ENCODE measurements at places on chromosomes 2 and 18.

GRCh38 chr18:43482600-43482999 is 205.3 kb upstream of the SYT4 start:
- DNase-seq = no peak

DNA sequence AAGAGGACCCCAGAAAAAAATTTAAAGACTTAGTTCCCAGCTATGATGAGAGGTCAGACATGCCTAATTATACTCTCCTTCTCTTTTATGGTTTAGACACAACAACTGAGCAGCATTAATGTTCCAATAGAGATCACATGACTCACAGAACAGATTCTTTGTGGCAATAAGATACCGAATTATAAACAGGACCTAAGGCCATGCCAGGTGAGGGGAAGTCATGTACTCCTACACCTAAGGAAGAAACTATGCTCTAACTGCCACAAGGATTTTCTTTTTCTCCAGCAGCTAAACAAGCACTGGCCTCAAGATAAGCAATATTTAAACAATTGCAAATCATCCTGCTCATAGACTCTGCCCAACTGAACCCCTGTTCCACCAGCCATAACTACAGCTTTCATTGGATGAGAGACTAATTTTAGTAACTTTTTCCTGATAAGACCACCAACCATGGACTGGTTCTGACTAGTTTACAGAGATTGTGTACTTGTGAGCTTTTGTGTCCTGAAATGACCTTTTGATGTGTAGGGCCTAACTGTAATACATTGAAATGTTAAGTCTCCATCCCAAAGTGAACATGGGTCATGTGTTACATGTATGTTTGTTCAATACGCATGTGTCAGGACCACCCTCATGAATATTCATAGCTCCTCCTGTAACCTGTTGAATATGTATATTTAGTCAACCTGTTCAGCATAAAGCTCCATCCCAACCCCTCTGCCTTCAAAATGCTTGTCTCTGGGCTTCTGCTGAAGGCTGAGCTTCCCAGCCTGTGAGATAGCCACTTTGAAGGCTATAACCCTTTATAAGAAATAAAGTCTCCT is 21.6 kb upstream of the NFE2L2 start:
- DNase-seq = no peak

DNA sequence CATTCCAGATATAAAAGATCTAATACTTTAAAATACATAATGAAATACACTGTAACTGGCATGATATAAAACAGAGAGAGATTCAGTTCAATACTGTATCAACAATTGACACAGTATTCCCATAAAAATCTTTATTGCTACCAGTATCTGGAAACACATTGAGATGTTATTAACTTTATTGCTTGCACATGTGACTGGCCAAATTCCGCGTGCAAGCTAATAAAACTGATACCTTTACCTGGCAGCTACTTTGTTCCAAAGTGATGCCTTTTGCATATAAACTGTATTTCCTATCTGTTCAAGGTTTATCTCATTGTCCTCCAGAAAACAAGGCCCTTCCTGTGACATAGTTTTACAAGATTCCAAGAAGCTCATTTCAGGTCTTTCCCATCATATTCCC is 15.4 kb upstream of the REG1B start:
- DNase-seq = no peak

GRCh38 chr2:40512256-40512655 is 60.4 kb upstream of the SLC8A1 start:
- no peak for DNase-seq

DNA sequence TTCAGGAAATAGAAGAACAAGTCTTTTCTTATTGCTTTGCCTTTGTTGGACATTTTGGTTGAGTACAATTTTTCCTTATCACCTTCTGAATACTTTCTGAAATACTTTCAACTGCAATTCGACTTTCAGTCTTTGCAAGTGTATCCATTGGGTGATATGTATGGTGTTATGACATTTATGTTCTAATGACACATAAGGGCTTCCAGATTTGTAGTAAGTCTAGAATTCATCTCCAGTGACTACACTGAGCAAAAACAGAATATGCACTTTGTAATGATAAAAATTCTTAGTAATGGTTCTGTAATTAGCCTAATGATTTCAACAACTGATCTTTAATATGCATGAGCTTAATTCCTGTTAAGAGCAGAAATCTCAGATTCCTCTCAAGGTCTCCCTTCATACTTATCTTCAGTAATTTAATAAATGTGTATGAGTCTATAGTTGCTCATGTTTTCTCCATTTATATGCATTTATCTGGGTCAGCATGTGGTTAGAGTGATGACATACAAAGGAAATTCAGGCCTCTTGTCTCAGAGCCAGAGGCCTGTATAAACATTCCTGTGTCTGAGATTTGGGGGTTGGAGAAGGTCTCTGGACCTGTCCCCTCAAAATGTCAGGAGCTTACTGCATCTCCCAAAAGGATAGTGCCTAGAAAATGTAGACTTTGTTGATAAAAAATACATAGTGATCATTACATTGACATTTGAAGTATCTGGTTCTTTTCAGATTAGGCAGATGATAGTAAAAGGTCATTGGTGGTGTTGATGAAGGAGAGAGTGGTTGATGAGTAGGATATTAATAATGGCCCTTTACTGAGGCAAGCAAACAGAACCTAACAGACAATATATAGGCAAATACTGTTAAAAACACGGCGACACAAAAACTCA is 114.9 kb downstream of the QPCT start:
- DNase-seq = no peak

DNA sequence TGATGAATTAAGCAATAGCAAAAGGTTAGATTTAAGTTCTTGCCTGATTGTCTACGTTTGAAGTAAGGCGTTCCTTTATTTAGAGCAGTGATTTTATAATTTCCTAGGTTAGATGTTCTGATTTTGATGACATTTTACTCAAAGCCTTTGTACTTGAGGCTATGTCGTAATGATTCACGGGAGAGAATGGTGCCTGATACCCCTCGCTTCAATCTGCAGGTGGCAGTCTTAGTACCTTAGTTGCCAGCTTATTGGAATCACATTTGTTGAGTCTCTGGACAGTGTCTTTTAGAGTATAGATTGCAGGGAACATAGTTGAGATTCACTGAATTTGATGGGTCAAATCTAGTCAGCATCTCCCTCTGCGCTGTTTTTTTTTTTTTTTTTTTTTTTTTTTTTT is 89.5 kb downstream of the BIRC6 start:
- no peak for DNase-seq

DNA sequence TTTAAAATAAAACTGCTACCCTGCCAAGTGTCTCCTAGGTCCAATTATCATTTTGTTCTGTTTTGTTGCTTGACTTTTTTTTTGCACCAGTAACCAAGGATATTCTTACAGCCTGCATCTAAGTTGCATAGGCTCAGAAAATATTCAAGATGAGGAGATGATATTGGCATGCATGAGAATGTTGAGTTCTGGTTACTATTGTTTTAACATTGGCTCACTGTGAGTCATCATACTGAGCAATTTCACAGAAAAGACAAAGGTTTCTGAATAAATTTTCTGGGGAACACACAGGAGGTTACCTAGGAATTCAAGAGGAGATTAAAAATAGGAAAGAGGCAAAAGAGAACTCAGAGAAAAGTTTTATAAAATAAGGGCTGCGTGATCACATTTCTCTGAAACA is 84.8 kb upstream of the POU3F3 start:
- no peak for DNase-seq

GRCh38 chr2:62475172-62476011 is 30.6 kb downstream of the TMEM17 start:
- DNase-seq = no peak

DNA sequence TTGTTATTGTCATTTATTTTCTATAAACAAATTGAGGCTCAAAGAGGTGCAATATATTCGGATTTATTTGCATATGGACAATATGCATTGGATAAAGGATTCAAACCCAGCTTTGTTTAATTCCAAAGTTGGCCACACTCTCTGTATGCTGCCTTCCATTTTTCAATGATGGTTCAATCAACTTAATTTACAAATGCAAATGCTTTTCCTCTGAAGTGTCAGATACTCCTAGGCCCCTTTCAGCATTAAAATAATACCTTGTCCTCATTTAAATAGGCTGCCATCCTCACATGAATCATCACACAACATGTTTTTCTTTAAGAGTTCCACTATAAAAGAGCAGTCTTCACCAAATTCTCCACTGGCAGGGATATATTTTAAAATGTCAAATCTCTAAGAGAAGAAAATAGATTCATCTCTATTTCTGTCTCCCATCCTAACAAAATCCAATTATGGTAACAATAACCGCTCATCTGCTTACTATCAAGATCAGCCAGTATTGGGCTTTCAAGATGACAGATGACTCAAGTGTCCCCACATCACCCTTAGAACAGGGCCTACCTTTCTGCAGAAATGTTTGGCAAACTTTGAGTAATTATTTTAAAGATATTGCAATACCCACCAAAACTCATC is 114.8 kb downstream of the SCG2 start:
- DNase-seq = no peak

DNA sequence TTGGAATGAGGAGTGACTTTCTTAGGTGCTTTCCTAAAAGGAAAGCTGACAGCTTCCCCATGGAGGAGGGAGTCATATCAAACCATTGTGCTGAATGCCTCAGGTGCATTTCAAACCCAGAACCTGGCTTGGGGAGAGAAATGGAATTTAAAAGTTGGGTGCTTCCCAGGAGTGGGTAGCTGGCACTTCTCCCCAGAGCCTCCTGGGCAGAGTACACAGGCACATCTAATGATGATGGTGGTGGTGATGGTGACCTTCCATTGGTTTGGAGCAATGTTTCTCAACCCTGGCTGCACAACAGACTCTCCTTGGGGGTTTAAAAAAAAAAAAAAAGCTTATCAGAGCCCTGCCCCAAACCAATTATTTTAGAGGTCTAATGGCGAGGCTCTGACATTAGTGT is 8.3 kb downstream of the FOSL2 start:
- no peak for DNase-seq

DNA sequence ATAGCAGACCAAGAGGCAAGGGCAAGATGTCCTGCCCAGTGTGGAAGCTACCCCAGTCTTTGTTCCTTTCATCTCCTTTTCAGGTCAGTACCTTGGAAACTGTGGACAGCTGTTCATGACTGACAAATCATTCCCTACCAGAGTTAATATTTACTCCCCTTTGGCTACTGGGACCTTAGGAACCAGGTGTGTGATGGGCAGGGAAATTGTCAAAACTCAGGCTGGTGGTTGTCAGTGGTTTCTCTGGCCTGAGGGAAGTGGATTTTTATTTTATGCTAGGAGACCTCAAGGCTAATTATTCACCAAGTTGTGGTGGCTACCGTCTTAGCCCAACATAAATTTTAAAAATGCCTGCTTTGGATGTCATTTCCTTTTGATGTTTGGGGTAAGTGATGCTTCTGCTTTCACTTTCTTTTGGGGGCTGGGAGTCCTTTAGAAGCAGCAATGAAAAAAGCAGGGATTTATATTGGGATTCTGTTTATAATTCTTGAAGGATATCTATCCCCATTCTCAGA is 119.3 kb downstream of the SETBP1 start:
- no peak for DNase-seq

GRCh38 chr18:2096551-2096950 is 474.8 kb downstream of the METTL4 start:
- no peak for DNase-seq

GRCh38 chr2:235719146-235719942 is 225.5 kb downstream of the AGAP1 start:
- no peak for DNase-seq

GRCh38 chr2:17355608-17356329 is 162.5 kb downstream of the RAD51AP2 start:
- no peak for DNase-seq

DNA sequence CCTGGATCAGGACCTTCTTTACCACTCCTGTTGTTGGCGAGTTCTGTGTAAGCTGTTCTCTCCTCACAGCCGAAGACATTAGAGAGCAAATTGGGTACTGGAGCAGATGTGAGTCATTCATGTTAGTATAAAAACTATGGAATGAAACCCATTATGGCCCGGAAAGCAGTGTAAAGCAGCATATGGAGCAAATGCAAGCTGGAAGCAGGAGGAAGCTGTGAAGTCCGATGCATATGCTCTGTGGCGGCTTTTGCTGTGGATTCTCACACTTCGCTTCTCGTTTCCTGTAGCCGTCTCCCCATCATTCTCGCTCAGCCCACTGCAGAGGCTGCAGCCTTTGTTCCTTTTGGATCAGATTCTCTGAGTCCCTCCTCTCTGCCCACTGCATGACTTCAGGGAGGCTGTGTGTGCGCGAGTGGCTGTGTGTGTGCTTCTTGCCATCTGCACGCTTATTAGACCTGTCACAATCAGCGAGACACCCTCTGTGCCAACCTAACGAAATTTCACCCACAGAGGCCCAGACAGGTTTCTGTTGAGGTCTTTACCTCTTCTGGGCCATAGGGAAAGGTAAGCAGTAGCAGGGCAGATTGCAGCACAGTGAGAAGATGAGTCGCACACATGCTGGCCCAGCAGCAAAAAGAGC is 3.3 kb upstream of the GALNT14 start:
- no peak for DNase-seq

DNA sequence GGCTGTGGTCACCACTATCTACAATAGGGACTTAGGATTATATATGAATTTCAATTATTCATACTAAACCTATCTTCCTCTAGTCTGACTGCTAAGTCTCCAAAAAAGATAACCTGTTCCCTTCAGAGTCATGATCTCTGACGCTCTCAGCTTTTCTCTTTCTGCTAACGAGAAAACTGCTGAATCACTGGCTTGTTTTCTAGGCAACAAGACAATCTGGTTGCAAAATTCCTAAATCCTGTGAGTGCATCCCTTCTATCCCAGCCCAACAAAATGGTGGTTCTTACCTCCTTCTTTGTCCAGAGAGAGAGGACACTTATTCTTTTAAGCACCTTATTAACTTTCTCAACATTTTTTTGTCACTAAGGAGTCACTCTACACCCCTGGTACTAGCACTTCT is 312.3 kb upstream of the PKDCC start:
- no peak for DNase-seq

DNA sequence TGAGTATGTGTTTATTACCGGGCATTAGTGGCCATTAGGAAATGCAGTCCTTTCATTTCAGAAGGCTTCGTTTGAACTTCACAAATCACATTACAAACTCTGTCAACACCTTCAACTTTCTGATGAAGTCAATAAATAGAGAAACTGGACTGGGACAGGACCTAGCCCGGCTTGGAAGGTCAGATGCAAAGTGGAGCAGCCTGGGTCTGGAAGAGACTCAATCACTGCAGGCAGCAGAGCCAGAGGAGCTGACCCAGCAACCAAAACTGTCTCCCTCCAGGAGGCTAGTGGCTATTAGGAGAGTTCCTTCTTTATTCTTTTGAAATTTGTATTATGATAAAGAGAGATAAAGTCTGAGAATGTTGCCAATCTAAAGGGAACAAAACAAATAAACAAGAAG is 167.2 kb upstream of the SPOPL start:
- DNase-seq = no peak

DNA sequence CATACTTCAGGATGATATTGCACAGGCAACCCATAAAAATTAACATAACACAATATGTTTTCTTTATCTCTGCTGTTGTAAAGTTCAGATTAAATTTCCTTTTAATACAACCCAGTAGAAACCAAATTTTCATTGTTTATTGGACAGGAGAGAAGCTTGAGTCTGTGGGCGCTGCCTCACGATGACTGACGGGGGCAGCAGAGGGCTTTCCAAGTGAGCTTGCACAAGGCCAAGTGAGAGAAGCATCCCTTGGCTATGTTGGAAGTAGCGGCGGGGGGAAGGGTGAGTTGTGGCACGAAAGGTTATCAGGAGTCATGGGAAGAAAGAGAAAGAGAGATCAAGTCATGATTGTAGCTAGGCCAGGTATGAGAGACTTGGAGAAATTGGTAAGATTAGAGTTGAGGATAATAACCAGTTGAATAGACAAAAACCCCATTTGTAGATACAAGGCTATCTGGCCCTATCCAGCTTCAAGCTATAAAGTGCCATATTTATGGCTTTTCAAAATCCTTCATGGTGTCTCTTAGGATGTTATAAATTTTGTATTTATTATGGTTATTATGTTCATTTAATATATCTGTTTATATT is 413.7 kb upstream of the FAM98A start:
- DNase-seq = peak; percentile 63

Data from HT-29 (cell line).